Endothelial cell (in vitro differentiated cells): ENCODE measurements at places on chromosomes 6 and 20.
A peak's percentile ranks its signal among the peaks of the same experiment; 100 is the strongest.

DNA sequence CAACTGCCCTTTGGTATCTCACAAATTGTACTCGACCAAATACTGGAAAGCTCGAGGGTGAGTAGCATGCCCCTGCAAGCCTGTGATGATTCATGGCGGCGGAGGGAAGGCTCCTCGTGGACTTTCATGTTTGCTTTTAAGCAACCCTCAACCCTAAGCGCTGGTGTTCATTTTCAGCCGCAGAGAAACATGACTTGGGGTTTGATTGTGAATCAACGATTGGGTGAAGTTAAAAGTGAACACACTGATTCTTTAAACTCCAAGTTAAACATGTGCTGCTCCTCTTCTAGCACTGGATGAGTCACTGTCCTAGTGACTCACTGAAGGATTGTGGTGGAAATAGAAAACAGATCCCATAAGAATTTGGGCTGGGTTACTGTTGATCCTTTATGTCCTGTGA, 8.3 kb downstream of the CD109 start:
- DNase-seq: no peak

DNA sequence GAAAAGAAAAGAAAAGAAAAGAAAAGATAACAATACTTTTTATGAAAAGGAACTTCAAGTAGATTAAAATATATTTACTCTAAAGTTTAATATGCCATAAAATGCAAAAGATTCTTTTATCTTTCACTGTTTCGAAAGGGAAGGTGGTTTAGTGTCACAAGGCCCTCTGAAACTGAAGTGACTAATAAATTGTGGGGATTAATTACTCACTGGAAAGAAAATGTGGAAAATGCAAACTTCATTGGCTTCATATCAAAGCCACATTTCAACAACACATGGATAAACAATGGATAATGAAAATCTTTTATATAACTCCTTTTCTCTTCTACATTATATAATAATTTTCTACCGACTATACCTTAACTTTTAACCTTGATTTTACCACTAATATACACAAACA, 320.5 kb upstream of the RSPO3 start:
- DNase-seq: no peak

GRCh38 chr20:34891166-34892062, 15.0 kb downstream of the ACSS2 start:
- no peak for DNase-seq

GRCh38 chr20:25310268-25310920, 62.5 kb downstream of the PYGB start:
- no peak for DNase-seq

DNA sequence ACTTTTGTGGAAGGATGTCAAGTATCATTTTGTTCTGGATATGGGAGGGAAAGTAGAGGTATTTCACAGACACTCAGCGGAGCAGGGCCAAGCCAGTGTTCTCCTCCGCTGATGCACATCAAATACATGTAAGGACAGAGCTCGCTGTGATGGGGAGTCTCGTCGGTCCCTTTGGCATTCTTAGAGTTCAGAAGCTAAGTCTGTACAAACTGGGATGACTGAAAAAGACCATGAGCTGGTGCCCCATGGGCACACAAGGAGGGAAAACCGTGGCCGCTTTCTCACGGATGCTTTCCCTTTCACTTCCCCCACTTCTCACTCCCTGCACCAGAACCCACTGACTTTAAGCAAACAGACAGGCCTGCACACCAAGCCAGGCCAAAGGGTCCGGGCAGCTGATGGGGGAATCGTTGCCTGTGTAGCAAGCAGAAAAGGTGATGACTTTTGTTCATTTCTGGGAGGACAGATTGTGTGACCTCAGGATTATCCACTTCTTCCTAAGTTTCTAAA, 27.7 kb upstream of the MPC1 start:
- no peak for DNase-seq

DNA sequence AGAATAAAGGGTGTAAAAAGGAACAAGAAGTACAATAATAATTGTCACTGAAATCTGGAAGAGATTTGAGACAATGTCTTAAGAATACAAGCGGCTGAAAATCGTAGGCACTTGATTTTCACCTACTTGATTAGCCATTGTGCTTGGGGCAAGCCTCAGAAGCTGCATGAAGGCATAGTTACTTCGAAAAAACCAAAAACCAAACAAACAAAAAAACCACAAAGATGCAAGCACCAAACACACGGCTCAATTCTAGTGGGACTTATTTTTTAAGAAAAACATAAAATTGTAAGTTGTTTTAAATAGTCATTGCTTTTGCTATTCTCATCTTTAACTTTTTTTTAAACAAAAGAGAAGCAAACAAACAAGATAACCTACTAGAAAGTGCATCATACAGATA, 235.6 kb downstream of the OGFRL1 start:
- no peak for DNase-seq

- no peak for DNase-seq
These were observed 2.5 kb downstream of the SNX14 start for GRCh38 chr6:85591207-85591606.

- no peak for DNase-seq
These were observed 60.7 kb downstream of the SYNJ2 start for GRCh38 chr6:158042245-158042798.

GRCh38 chr6:4186385-4186784, 51.0 kb upstream of the ECI2 start:
- no peak for DNase-seq

GRCh38 chr6:33438978-33439594, 15.3 kb upstream of the ZBTB9 start:
- DNase-seq: no peak

GRCh38 chr20:15674253-15675060, 898.8 kb downstream of the KIF16B start:
- DNase-seq: no peak

DNA sequence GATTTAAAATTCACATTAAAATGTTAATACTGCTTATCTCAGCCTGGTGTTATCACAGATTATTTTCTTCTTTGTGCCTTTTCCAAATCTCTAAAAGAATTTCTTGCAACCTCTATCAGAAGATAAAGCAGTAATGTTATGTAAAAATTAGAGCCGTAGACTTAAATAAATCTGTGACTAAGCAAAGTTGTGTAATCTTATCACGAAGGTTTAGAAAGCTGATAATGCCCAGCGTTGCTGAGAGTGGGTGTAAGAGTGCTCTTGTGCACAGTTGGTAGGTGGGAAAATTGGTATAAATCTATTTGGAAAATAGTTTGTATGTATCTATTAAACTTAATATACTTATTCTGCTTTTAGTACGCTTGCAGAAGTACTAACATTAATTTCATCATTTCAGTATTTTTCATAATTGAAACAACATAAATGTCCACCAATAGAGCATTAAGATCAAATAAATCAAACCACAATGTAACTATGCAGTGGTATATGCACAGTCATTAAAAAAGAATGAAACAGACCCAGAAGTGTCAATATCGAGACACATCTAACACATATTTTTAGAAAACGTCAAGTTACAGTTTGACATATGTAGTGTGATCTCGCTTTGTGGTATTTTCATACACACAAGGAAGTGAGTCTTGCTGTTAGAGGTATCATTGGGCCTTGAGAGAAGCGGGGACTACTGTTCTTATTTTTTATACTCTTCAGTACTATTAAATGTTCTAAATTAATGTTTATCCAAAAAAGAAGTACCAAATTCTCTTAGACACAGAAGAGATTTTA, 54.4 kb upstream of the PBOV1 start:
- DNase-seq: no peak

- DNase-seq: peak; percentile 52
These were observed 16.6 kb downstream of the POM121L2 start for GRCh38 chr6:27295301-27296079.

DNA sequence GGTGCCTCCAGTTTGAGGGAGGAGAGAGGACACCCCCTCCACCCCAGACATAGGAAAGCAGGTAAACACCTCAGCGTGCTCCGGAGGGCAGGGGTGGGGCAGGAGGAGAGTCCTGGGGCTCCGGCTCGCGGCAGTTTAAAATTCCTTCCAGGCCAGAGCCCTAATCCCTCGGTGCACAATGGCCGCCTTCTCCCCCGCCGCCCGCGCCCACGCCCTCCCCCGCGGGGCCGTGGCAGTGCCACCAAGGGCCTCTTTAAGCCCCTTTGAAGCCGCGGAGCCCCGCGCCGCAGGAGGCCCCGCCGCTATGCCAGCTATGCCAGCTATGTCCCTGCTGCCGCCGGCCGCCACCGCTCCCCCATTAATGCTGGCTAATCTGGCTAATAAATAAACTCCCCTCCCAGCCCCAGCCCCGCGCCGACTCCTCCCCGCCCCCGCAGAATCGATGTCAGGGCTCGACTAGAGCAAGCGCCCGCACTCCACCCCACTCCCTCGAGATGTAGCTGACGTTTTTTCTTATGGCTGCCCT, 125.1 kb downstream of the MRPL14 start:
- DNase-seq: peak; percentile 18

- no peak for DNase-seq
These were observed 23.1 kb downstream of the CMTR1 start for GRCh38 chr6:37456126-37456525.

DNA sequence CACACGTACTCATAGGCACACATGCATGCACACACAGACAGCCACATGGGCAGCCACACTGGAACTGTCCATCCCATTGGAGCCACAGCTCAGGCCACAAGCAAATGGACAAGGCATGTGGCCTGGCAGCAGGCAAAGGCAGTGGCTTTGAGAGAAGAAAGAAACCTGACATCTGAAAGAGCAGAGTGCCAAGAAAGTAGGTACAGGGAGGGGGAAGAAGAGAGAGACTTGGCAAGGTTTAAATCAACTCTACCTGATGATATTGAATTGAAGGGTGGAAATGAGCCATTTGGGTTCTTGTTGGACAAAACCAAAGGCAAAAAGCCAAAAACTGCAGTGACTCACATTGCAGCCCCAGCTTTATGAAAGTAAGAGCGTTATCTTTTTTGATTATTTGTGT, 142.7 kb downstream of the PCSK2 start:
- no peak for DNase-seq

- no peak for DNase-seq
These were observed 23.1 kb downstream of the TFAP2A start for GRCh38 chr6:10391799-10392198.

GRCh38 chr6:16471222-16471909, 233.0 kb downstream of the GMPR start:
- no peak for DNase-seq

DNA sequence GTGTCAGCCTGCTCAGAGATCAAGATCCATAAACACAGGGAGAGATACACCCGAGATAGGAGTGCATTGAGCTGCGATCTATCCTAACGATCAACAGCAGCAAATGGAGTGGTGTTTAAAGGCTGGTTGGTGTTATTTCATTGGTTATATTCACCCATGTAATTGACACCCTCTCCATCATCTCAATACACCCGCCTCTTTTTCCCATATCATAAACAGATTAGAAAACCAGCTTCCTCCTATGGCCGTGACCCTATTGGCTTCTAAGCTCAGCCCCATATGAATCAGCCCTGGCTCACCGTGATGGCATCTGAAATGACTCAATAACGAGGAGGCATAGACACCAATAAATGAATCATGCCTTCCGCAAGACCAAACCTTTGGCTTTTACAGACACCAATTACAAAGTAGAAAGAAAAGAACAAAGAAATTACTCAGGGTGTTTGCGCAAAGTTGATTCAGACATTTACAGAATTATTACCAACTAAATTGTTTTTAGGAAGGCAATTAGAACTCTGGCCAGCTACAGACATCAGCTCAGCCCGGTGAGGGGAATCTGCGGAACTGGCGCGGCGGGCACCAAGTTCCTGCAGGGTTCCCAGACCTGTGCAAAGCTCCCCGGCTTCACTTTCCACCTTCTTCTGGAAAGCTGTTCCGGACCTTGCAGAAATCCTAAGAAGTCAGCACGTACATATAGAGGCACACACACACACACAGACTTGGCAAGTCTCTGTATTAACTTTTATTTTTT, 11.5 kb downstream of the PMEPA1 start:
- no peak for DNase-seq

- DNase-seq: no peak
These were observed 242.6 kb downstream of the SMOC2 start for GRCh38 chr6:168683621-168684020.

DNA sequence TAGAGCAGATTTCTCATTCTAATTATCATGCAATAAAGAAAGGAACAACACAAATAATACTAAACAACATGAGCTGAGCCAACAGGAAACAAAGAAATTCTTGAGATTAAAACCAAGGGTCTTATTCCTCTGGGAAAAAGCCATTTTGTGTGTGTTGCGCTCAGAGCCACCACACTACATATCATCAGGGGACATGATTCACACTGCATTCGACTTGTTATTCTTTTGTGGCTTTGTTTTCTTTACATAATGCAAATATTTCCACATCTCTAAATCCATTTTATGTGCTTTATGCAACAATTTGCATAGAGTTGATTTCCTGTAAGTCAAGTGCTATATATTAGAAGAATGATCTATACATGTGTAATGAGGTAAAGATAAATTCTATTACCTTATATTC, 719.6 kb downstream of the TBC1D32 start:
- DNase-seq: no peak

- no peak for DNase-seq
These were observed 123.1 kb downstream of the GRIK2 start for GRCh38 chr6:101516578-101516977.

DNA sequence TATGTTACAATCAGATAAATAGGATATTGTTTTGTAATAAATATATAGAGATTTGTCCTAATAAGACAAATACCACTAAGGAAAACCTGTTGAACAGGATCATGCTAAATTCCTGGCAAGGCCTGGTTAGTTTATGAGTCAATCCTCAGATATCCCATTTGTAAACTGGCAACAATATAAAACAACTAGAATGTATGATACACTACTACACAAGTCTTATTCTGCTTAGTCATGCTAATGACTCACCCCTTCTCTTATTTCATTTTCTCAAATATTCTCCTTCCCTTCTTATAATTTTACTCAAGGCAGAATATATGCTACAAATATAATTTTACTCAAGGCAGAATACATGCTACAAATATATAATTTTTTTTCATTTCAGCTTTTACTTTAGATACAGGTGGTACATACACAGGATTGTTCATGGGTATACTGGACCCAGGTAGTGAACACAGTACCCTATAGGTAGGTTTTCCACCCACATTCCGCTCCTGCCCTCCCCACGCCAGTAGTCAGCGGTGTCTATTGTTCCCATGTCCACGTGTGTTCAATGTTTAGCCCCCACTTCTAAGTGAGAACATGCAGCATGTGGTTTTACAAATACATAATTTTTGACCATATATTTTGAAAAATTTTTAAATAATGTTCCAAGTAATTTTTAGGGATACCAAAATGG, 6.3 kb downstream of the OSER1 start:
- no peak for DNase-seq

DNA sequence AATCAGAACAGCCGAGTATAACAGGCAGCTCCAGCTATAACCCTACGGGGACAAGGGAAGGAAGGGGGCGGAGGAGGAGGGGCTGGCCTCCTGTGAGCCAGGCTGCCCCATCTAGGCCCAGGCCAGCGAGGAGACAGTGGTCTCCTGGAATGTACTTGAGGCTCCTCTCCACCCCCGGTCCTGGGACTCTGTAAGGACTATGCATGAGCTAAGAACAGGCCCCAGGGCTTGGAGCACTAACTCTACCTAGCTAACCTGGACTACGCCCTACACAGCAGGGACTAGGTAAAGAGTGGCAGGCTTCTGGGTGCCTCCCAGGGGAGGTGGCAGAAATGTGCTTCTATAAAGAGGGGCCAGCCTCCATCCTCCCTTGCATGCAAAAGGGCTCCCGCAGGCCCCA, 8.9 kb downstream of the KCNK15 start:
- no peak for DNase-seq

- no peak for DNase-seq
These were observed 55.5 kb downstream of the PRDM1 start for GRCh38 chr6:106141441-106142237.

GRCh38 chr20:49430320-49430719, 52.1 kb downstream of the KCNB1 start:
- no peak for DNase-seq

GRCh38 chr6:155738602-155739105, 283.0 kb upstream of the NOX3 start:
- DNase-seq: no peak
